ENCODE measurements at places on chromosomes 3 and 15. TPM values are rescaled to one million over a fixed set of nuclear protein-coding genes. Genes with fewer than 3 reads are reported as not detected.

The DPH6 gene
- 25.2 TPM for total RNA-seq

The TM4SF1 gene
- 290 TPM for total RNA-seq

DNA sequence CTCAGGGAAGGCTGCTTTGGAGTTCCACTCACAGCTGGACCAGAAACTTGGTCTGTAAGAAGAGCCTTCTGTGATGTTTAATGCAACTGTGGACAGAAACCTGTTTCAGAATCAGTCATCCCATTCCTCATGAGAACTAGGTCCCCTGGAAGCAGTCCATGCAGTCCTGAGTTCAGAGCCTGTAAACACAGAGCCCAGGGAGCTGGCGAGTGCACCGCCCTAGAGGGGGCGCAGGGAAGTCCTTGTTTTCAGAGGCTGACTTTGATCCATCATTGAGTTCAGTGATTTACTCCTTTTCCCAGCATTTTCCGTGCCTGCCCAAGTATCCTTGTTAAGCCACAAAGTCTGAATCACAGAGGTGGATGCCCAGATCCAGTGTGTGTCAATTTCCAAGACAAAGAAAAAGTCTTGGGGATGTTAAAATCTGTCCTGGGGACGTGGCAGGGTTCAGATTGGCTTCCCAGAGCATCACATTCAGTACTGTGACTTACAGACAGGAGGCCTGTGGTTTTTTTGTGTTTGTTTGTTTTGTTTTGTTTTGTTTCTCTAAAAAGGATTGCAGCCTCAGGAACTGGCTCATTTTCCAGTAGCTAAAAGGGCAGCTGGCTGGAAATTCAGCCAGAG is 9.8 kb upstream of the TXNRD3 start:
- H3K4me1 ChIP-seq: no peaks in the 10 kb centered on the region
- H3K27ac ChIP-seq: no peak overlapping the region
- no peaks in the 10 kb centered on the region for H3K27me3 ChIP-seq
- H3K4me3 ChIP-seq: no peak overlapping the region
- no peaks in the 10 kb centered on the region for H3K36me3 ChIP-seq
- DNase-seq: peak; percentile 6

DNA sequence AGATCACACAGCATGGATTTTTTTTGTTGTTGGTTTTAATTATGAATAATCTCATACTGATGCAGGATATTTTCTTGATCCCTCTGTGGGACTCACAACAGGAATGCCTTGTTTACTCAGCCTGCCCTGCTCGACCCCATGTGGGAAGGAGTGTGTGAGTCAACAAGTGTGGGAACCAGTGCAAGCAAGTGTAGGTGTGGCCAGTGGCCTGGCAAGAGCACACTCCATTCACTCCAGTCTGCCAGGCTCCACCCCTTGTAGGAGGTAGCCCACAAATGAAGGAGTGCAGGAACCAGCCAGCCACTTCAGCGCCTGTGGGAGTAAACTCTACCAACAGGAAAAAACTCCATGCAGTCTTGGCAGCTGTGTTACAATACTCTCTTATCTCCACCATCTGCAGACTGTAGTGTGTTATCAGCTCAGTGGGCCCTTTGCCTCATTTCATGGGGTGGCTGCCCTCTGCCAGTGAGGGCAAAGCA is 393.6 kb downstream of the OTOL1 start:
- DNase-seq: no peak
- no peaks in the 10 kb centered on the region for H3K4me1 ChIP-seq
- H3K27me3 ChIP-seq: no peaks in the 10 kb centered on the region
- H3K27ac ChIP-seq: no peak overlapping the region

DNA sequence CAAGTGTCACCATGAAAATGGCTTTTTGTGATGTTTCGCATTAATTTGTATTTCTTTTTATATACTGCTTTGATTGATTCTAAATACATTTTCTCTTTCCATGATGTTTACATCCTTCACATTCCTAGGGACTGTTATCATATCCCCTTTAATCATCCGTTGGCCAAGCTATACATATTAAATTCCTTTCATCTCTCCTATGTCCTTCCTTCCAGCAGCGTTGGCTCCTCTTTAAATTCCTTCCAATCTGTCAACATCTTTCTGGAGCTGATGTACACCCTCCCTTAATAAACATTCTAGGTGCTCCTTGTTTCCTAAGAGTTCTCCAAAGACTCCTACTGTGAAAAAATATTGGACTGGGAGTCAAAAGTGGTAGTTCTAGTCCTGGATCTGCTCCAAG is 87.8 kb downstream of the IGF2BP2 start:
- no peak overlapping the region for H3K4me3 ChIP-seq
- H3K4me1 ChIP-seq: no peaks in the 10 kb centered on the region
- no peaks in the 10 kb centered on the region for H3K27me3 ChIP-seq
- DNase-seq: no peak

GRCh38 chr15:30670056-30670455 is 44.1 kb downstream of the ARHGAP11B start:
- no peaks in the 10 kb centered on the region for H3K27me3 ChIP-seq
- H3K4me1 ChIP-seq: no peaks in the 10 kb centered on the region
- H3K27ac ChIP-seq: no peak overlapping the region
- DNase-seq: no peak

DNA sequence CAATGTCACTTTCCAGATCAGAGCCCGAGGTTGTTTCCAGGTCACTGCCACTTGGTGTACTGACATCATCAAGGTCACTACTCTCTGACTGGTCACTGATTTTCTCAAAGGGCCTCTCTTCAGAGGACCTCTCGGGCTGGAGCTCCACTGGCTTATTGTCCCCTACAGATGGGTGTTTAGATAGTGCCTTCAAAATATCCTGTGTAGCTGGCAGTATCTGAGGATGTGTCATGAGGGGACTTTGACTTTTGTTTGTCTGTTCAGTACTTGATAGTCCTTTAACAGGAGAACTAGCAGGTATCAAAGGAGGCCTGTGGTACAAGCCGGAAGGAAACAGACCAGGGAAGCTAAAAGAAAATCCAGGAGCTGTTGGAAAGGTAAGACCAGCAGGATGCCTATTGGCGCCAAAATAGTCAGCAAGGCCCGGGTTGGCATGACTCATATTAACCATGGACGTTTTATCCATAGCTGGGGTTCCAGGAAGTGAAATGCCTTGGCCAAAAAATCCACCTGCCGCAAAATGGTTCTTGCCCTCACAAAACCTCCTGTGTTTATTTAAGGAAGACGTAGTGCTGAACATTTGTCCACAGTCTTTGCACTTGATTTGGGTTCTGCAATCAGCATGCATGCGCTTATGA is 547.3 kb downstream of the MECOM start:
- no peak overlapping the region for H3K4me3 ChIP-seq
- no peak for DNase-seq
- no peaks in the 10 kb centered on the region for H3K4me1 ChIP-seq
- H3K27me3 ChIP-seq: no peaks in the 10 kb centered on the region
- H3K36me3 ChIP-seq: no peaks in the 10 kb centered on the region

DNA sequence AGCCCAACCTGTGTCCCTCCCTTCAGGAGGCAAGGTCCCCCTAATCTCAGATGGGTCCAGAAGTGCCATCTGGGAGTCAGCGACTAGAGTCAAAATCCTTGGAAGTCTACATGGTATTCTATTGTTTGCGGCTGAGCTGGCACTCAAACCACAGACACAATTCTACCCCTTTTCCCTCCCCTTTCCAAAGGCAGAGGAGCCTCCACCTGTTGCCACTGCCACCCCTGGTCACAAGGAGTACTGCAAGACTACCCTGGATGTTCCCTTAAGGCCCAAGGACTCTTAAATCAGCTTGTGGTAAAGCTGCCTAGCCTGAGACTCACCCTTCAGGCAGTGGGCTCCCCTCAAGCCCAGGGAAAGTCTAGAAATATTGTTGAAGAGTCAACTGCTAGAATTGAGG is 4.3 kb upstream of the OR5H6 start:
- no peaks in the 10 kb centered on the region for H3K27me3 ChIP-seq
- no peak overlapping the region for H3K27ac ChIP-seq
- no peaks in the 10 kb centered on the region for H3K4me1 ChIP-seq
- no peaks in the 10 kb centered on the region for H3K36me3 ChIP-seq
- no peak for DNase-seq

- H3K27ac ChIP-seq: no peak overlapping the region
- H3K4me3 ChIP-seq: no peak overlapping the region
- no peaks in the 10 kb centered on the region for H3K36me3 ChIP-seq
- H3K27me3 ChIP-seq: no peaks in the 10 kb centered on the region
- H3K4me1 ChIP-seq: no peaks in the 10 kb centered on the region
Observed at GRCh38 chr3:134072881-134073582, 43.3 kb upstream of the SLCO2A1 start.

GRCh38 chr3:15585111-15585845 is 16.1 kb downstream of the HACL1 start:
- H3K27me3 ChIP-seq: no peaks in the 10 kb centered on the region
- no peak for DNase-seq
- no peak overlapping the region for H3K27ac ChIP-seq
